ENCODE measurements at places on chromosomes 7 and 10.

DNA sequence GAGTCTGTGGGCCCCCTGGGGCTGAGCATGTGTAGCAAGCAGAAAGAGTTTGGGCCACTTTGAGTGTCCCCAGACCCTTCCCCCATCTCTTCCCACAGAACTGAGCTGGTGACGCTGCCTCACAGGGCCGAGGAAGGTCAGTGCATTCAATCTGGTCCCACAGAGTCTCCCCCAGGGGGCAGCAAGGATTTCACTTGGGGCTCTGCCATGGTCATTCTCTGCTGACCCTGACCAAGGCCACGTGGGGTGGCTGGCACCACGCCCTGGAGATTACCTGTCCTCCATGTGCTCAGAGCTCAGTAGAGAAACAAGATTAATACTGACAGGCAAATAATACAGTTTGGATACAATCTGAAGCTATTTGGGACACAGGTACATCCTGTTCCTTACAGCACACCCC lies 30.2 kb downstream of the ADRA2A start:
- DNase-seq: no peak

GRCh38 chr10:1630304-1630703 lies 107.0 kb downstream of the ADARB2 start:
- no peak for DNase-seq

DNA sequence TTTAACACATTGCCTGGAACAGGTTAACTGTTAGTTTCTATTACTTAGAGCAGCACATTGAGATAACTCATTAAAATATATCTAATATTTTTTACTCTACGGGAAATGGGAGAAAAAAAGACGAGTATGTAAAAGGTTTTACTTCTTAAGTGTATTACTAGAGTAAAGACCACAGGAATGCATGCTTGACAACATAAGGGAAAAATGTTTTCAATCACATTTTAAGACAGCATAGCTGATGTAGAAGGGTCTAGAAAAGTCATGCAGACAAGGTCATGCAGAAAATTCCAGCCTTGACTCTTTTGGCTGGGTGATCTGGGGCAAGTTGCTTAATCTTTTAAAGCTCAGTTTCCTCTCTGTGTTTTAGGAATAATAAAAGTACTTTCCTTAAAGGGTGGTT lies 806.2 kb downstream of the CNTNAP2 start:
- DNase-seq: no peak

GRCh38 chr7:132255115-132255797 lies 321.0 kb downstream of the PLXNA4 start:
- no peak for DNase-seq

- no peak for DNase-seq
Measured at GRCh38 chr7:73647725-73648592, 19.7 kb upstream of the VPS37D start.

GRCh38 chr7:98713165-98713810 lies 96.2 kb downstream of the NPTX2 start:
- no peak for DNase-seq

GRCh38 chr7:92731335-92732063 lies 104.9 kb downstream of the CDK6 start:
- DNase-seq: no peak

GRCh38 chr7:91750091-91750490 lies 130.4 kb downstream of the MTERF1 start:
- DNase-seq: no peak

DNA sequence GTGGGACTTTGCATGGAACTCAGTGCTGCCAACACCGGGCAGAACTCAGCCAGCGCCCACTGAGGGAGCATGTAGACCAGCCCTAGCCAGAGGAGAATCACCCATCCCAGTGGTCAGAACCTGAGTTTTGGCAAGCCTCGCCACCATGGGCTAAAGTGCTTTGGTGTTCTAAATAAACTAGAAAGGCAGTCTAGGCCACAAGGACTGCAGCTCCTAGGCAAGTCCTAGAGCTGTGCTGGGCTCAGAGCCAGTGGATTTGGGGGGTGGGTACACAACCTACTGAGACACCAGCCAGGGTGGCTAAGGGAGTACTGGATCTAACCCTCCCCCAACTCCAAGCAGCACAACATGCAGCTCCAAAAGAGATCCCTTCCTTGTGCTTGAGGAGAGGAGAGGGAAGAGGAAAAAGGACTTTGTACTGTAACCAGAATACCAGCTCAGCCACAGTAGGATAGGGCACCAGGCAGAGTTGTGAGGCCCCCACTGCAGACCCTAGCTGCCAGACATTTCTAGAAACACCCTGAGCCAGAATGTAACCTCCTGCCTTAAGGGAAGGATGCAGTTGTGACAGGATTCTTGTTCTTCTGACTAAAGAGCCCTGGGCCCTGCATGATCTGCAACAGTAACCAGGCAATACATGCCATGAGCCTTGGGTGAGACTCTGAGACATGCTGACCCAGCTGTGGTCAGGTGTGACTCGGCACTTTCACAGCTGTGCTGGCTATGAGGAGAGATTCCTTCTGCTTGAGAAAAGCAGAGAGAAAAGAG lies 24.4 kb downstream of the GSDME start:
- DNase-seq: no peak

- DNase-seq: no peak
Measured at GRCh38 chr10:131034451-131034850, 277.1 kb downstream of the TCERG1L start.

- no peak for DNase-seq
Measured at GRCh38 chr10:119348516-119349240, 141.3 kb downstream of the GRK5 start.

GRCh38 chr7:144516729-144517525 lies 113.4 kb upstream of the NOBOX start:
- no peak for DNase-seq

GRCh38 chr10:73359492-73359891 lies 828 bp upstream of the CFAP70 start:
- DNase-seq: no peak

- DNase-seq: no peak
Measured at GRCh38 chr7:96093435-96093834, 228.5 kb downstream of the SLC25A13 start.

Data from NCI-H2107 (cell line).